Aorta (tissue), 5 donors: ENCODE measurements at places on chromosomes 1 and 21. TPM values are rescaled to one million over a fixed set of nuclear protein-coding genes. Genes with fewer than 3 reads are reported as not detected.

DNA sequence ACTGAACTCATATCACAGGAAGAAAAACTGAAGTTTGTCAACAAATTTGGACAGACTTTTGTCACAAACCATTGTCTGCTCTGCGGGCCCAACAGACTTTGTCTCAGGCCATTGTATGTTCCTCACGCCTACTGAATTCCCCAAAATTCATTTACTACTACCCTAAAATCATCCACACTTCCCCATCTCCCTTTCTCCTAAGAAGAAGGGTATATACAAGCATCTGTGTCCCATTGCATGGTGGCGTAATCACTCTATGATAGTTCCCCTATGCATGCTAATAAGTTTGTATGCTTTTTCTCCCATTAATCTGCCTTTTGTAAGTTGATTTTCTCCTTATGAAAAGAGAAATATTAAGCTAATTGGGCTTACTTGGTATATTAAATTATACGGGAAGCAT lies 54.9 kb upstream of the ATF3 start:
- no peak overlapping the region for H3K27ac ChIP-seq
- H3K4me1 ChIP-seq = no peaks in the 10 kb centered on the region
- H3K36me3 ChIP-seq = no peaks in the 10 kb centered on the region
- no peak for DNase-seq
- no peaks in the 10 kb centered on the region for H3K27me3 ChIP-seq

GRCh38 chr1:53413175-53414001 lies 45.8 kb upstream of the DMRTB1 start:
- no peak overlapping the region for H3K4me3 ChIP-seq
- H3K27me3 ChIP-seq = peaks cover 2% of the 10 kb centered on the region
- no peaks in the 10 kb centered on the region for H3K4me1 ChIP-seq
- no peak for DNase-seq

The CCDC190 gene
- total RNA-seq = 1.6 TPM

DNA sequence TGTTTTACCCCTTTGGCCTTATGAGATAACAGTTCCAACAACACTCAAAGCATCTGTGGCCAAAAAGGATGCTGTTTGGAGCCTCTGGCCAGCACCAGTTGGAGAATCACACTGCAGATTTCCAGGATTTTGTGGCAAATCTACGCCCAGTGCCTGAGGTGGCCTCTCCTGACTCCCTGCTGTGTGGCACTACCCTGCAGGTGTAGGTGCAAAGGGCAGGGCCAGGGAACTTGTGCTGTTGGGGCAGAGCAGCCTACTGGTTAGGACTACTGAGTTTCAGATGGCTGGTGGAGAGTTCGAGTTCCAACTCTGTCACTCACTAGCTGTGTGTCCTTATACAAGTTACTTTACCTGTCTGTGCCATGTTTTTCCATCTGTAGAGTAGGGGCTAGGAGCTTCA lies 170.5 kb downstream of the PTPRU start:
- no peak overlapping the region for H3K27ac ChIP-seq
- H3K36me3 ChIP-seq = no peaks in the 10 kb centered on the region
- H3K27me3 ChIP-seq = no peaks in the 10 kb centered on the region
- no peaks in the 10 kb centered on the region for H3K4me1 ChIP-seq
- no peak overlapping the region for H3K4me3 ChIP-seq
